ENCODE measurements at places on chromosomes 3 and 15.
A peak's percentile ranks its signal among the peaks of the same experiment; 100 is the strongest.

- DNase-seq, result no peak
These were observed 118.9 kb downstream of the DPH6 start for GRCh38 chr15:35427091-35427490.

DNA sequence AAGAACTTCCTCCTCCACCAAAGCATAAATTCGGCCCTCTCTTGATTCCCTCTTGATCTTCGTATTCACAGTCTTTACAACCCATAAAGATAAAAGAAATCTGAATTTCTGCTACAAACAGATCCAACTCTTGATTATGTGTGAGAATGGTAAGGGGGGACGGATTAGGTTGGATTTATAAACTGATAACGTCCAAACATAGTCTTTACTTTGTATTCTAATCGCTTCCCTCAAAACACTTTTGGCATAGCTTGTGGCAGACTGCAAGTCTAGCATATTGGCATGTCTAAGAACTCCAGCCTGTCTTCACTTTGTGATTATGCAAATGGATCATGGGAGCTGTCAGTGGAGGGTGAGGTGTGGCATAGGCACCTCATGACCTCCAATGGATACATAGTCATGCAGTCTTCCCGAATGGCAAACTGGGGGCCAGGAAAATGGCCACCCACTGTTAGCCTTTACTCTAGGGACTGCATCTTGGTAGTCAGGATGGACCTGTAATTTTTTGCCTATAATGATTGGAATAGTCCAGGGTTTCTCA is 24.3 kb upstream of the GPR171 start:
- no peak for DNase-seq

DNA sequence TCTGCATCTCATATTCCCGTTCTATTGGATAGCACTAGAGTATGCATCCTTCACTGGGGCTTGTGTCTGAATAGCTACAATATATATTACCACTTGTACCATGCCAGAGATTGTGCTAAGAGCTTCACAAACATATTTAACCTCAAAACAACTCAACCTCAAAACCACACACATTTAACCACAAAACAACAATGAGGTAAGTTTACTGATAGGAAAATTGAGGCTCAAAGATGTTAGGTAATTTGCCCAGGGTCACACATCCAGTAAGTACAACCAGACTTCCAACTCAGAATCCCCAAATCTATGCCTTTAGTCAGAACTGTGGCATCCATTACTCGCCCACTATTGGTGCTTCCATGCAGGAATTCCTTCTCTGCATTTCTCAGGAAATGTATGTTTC is 220.0 kb downstream of the FAM43A start:
- DNase-seq, result no peak

- DNase-seq, result no peak
These were observed 65.4 kb upstream of the ZNF148 start for GRCh38 chr3:125440559-125440955.

- DNase-seq, result no peak
These were observed 28.3 kb upstream of the BHLHE40 start for GRCh38 chr3:4950948-4951347.

GRCh38 chr3:173547070-173547469 is 149.5 kb downstream of the NLGN1 start:
- DNase-seq, result no peak

DNA sequence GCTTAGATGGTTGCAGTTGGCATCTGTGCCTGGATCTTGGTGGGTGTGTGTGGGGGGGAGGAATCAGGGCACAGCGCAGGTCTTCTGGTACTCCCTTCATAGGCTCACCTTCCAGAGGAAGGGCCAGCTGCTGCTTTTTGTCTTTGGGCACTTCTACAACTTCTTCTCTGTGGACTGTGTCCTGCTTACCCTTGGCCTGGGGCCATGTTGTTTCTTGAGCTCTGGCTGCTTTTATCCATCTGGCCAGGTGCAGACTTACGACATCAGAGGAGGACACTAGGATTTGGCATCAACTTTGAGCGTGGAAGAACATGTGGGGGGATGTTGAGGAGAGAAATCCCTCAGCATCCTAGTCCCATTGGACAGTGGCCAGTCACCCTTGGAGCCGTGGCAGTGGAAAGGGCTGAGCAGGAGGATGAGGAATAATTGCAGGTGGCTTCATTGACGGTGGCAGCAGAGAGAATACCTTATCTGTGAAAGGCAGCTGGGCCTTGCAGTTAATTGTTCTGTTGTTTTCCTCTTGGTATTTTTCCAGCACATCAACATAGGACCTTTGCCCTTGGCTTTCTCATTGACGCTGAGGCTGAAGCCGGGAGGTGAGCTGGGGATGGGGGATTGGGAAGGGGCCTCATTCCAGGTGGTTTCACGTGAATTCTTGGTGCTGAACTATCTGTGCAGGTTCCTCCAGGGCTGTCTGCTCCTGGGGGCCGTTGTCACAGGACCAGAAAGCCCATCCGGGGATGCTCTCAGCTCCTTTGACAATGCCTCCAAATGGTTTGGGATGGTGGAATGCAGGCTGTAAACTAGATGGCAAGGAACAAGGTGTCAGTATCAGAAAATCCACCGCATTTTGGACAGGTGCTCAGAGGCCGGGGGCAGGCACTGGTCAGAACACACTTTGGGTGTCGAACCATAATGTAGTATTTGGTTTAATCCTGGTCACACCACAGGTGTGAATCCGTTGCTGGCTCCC is 9.7 kb downstream of the EPHB1 start:
- no peak for DNase-seq

- no peak for DNase-seq
These were observed 9.7 kb downstream of the SLC12A6 start for GRCh38 chr15:34327906-34328305.

GRCh38 chr3:49652903-49653415 is 21.2 kb upstream of the APEH start:
- DNase-seq, result no peak

DNA sequence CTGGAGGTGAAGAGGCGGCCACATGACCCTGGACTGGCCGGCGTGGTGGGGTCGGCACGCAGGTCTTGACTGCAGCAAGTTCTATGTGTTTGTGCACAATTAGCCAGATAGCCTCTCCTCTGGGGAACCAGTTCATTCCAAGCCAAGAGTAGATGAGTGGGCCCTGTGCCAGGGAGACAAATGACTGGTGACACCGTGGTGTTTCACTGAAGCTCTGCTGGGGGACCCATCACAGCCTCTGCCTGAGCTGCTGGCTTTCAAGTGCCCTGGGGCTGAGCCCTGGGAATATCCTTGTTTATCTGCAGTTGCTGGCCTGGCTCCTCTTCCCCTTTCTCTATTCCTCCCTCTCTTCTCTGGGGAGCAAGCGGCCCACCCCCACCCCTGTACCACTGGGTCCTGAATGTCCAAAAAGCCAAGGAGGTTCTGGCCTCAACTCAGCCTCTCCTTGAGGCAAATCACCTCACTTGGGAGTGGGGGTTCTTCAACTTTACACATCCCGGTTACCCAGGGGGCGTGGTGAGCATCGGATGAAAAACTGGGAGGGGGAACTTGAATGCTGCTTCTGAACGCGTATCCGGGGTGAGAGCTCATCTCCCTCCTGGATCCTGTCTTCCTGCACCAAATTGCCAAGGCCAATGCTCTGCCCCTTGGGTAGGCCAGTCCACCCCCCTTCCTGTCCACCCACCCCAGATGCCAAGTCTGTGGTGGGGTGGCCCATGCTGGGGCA is 199.6 kb upstream of the LYSMD4 start:
- no peak for DNase-seq

DNA sequence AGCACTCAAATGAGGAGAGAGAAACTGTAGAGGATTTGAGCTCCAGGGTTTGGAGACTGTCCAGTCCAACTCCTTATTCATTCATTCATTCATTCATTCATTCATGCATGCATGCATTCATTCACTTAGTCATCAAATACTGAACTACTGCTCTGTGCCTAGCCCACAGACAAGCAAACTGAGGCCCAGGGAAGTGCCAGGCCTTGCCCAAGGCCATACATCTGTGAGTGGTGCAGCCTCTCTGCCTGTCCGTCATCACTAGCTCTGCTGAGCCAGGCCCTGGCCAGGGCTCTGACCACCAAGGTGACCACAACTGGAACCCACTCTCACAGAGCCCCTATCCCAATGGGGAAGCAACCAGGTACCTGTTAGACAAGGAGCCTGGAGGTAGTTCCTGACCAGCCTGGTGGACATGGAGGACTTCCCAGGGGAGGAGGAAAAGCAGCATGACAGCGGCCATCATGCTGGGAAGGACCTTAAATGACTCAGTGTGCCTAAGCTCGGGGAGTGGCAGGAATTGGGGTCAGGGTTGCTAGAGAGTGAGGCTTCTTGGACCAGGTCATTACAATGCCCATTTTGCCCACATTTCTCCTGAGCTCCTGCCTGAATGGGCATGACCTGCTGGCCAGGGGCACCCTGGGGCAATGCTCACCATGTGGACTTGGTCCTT is 27.5 kb upstream of the RPL29 start:
- DNase-seq, result no peak

- no peak for DNase-seq
These were observed 186.1 kb downstream of the TJP1 start for GRCh38 chr15:29636140-29636539.

DNA sequence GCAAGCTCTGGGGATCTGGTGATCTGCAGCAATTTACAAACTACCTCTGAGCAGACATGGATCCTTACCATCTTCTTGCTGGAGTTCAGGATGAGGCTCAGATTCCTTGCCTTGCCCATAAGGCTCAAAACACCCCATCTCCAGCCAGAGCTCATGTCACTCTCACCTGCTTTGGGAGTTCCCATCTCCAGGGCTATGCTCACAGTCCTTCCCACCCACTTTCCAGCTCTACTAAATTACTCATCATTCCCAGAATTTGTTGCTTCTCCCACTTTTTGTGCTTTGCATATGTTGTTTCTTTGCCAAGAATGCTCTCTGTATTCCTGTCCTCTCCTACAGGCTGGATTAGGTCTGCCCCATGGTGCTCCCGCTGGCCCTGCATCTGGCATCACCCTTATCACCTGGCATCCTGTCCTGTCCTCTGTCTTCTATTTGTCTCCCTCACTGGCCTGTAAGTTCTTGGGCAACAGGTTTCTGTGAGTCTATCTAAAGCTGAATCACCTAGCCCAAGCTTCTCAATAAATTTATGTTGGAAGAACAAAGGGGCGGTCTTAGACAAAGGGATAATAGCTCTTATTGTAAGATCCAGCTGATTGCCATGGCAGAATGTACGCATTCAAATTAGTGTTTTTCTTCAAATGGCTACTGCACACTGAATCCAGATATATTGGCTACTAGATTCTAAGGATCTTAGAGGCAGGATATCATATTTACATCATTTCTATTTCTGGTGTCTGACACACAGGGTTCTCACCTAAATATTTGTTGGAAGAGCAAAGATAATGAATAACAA is 179.2 kb downstream of the CLSTN2 start:
- DNase-seq, result no peak

DNA sequence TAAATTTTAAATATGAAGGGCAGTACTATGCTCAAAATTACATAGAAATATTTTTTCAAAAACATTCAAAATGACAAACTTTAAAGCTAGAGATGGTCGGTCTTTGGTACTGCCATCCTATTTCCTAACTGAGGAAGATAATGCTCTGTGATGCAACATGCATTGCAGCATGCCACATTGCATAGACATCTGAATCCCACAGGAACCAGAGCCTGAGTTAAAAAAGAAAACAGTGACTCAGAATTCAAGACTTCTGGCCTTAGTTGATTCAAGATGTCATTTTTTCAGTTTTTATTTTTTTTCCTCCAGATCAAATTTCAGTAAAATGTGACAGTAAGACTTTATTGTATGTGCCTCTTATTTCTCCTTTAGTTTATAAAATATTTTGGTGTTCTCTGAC is 33.1 kb downstream of the TP63 start:
- DNase-seq, result no peak

DNA sequence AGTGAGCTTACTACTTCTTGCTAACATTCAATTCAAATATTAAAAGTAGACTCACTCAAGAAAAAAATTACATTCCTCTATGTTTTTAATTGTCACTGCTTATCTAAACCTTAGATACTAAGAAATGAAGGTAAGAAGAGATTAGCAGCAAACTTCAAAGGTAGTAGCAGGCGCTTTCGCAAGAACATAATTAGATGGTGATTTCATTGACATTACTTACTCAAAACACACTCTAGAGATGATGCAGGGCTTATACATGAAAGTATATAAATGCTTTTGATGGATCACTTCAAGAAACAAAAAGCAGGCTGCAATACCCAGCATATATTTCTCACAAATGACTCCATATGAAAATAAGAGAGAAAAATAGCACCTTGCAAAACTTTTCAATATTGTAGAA is 86.8 kb downstream of the FSIP1 start:
- DNase-seq, result no peak

GRCh38 chr3:124928333-124929202 is 6.0 kb downstream of the MUC13 start:
- DNase-seq, result peak; percentile 18

All from activated T-helper 1 cell treated with anti-CD3 and anti-CD28 coated beads, Interleukin-2, amount 50 U/mL, for 16 hours (primary cell).